ENCODE measurements at places on chromosomes 12 and 14.

DNA sequence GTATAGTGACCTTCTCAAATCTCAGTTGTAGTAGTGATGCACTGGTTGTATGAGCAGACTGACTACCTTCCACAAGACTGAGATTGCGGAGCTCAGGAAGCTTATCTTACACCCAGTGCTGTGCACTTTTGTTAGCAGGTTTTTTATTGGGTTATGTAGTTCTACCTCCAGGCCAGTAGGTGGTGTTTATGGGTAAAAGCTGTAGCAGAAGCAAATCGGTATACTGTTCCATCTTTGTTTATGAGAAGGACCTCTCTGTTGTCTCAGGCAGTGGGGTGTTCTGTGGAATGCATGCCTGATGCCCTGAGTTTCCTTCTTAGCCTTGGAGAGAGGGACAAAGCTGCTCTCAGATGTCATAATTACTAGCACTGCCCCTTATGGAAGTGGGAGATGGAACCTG, 217.8 kb downstream of the LRFN5 start:
- DNase-seq: no peak

DNA sequence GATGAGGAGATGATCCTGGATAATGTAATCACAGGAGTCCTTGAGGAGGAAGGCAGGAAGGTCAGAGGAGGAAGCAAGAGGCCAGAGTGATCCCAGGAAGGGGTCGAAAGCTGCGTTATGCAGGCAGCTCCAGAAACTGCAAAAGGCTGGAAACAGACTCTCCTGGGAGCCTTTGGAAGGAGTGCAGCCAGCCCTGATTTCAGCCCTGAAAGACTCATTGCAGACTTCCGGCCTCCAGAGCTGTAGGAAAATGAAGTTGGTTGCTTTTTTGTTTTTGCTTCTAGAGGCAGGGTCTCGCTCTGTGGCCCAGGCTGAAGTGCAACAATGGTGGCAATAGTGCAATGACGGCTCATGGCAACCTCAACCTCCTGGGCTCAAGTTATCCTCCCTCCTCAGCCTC, 44.6 kb upstream of the FZD10 start:
- no peak for DNase-seq

DNA sequence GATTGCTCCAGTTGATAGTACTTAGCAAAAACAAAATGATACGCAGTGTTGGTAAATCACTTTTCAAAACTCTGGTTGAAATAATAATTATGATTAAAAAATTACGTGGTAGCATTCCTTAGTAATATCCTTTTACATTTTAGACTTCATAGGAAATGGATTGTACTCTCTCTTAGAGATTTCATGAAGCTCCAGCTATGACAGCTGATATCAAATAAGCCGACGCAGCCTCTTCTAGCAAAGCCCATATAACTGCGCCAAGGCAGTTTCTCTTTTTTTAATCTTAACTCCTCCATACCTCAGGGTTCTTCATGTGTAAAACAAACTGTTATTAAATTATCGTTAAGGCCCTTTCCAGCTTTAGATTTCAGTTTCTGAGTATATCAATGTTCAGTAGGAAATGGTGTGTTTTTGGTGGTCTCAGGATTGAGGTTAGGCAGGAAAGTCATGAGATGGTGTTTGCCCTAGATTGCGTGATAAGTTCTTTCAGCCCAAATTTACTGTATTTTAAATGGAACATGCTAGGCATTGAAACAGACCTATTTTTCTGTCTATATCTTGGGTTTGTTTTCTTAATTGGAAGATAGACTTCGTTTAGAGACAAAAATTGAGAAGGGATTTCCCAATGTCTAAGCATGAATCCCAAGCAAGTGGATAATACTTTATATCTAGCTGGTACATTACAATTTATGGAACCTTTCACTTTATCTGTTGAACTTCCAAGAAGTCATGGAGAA, 902 bp upstream of the CFL2 start:
- no peak for DNase-seq

- no peak for DNase-seq
Measured at GRCh38 chr12:5466521-5466960, 34.6 kb downstream of the NTF3 start.

DNA sequence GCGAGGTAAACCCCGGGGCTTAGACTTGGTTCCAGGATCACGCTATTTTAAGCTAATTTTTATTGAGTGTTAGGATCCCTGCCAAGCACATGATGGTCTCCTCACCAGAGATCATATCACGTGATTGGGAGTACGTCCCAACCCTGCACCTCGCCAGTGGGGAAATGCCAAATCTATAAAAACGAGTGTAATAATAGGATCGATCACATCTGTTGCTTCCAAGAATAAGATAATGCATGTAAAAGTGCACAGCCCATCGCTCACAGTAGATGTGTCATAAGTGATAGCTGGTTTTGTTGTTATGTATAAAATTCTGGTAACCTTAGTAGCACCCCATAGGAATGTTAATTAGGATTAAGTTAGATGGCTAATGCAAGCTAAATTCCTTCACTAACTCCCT, 581.0 kb upstream of the TMEM132C start:
- no peak for DNase-seq

DNA sequence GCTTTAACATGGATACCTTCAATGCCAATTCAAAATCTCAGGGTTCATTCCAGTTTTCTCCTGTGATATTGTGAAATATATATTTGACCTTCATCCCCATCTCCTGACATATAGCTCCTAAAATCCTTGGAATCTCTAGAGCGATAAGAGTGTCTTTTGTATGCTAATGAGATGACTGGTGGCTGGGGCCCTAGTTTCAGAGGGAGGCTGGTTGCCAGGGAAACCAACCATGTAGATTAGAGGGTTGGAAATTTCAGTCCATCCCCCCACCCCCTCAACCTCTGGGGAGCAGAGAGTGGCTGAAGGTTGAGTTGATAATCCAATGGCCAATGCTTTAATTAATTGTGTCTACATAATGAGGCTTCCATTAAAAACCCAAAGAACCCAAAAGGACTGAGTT, 59.4 kb downstream of the SDR9C7 start:
- DNase-seq: no peak

DNA sequence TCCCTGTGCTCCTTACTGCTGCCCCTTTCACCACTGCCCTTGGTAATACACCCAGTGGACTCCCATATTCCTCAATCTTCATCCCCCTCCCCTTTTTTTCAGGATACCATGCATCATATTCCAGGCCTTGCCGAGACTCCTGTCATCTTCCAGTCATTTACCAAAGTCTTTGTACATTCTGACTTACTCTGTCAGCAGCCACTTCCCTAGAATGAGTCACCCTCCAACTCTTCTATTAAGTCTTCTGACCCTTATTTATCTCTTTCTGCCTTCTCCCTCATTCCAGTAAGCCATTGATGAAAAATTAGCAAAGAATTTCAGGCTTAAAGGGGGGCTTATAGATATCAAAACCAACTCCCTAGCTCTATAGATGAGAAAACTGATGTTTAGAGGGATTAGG, 128.0 kb downstream of the STXBP6 start:
- DNase-seq: no peak

- no peak for DNase-seq
Measured at GRCh38 chr12:27564612-27565213, 40.7 kb downstream of the PPFIBP1 start.

- no peak for DNase-seq
Measured at GRCh38 chr14:89214221-89214965, 202.6 kb downstream of the FOXN3 start.

- DNase-seq: no peak
Measured at GRCh38 chr12:121223292-121224285, 13.7 kb downstream of the P2RX4 start.

GRCh38 chr14:87935886-87936285, 57.1 kb downstream of the GALC start:
- DNase-seq: no peak

GRCh38 chr12:110688446-110689280, at the start of gene HVCN1:
Gene HVCN1 (minus strand): TSS chr12:110689115. CDS start chr12:110683245, 5,870 bp downstream.
- no peak for DNase-seq

DNA sequence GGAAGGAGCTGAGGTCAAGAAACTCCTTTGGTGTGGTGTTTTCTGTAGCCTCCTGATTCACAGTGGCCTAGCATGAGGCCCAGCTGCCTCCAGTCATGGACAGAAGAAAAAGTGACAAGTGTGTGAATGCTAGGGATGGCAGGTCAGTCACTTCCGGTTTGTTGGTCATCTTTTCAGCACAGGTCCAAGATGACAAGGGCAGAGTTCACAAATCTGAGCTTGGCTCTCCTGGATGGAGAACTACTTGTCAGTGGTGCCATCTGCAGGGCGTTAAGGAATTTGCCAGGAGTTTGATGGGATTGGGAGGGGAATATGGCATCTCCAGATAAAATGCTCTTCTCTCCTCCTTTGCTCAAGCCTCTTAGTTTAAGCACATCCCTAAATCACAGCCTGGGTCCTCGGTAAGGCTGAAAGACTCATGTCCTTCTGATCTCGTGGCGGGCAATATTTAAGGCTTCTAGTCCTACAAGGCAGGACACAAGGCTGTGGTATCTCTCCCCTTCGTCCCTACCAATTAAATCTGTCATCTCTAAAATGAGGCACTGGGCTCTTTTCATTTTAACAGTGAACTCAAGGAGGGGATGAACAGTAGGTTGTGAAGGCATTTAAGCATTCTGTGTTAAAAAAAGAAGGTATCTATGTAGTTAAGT, 10.0 kb downstream of the TUBA1B start:
- no peak for DNase-seq

GRCh38 chr14:100840286-100841065, 14.6 kb downstream of the MEG3 start:
- no peak for DNase-seq

DNA sequence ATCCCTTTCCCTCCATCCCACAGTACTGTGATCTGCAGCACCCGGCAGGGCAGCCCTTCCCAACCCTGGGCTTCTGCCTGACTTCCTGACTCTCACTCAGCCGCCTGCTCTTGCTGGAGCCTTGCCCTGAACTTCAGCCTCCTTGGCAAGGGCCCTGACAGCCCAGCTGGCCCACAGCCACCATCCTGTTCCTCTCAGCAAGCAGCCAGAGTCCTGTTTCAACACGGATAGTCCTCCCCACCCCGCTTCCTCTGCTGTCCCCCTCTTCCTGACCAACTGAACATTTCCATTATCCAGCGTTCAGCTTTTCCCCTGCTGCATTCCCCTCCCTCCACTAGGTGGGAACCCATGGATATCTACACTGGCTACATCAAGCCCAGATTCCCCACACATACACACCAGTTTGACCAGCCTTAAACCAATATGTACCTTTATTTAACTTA, 74.0 kb upstream of the MDM1 start:
- peak; percentile 14 for DNase-seq
